Activated gamma-delta T cell treated with Interleukin-2 at 50 U/mL for 16 hours (primary cell): ENCODE measurements at places on chromosomes 5 and 9.

- DNase-seq = no peak
Measured at GRCh38 chr5:10485142-10485795, 43.6 kb downstream of the ROPN1L start.

- no peak for DNase-seq
Measured at GRCh38 chr5:176153741-176154140, 84.5 kb upstream of the SIMC1 start.

- DNase-seq = no peak
Measured at GRCh38 chr5:81854485-81854884, 103.6 kb upstream of the SSBP2 start.

- no peak for DNase-seq
Measured at GRCh38 chr5:150358261-150359095, 981 bp downstream of the TCOF1 start.

GRCh38 chr9:83406921-83407320 lies 131.3 kb downstream of the FRMD3 start:
- no peak for DNase-seq

DNA sequence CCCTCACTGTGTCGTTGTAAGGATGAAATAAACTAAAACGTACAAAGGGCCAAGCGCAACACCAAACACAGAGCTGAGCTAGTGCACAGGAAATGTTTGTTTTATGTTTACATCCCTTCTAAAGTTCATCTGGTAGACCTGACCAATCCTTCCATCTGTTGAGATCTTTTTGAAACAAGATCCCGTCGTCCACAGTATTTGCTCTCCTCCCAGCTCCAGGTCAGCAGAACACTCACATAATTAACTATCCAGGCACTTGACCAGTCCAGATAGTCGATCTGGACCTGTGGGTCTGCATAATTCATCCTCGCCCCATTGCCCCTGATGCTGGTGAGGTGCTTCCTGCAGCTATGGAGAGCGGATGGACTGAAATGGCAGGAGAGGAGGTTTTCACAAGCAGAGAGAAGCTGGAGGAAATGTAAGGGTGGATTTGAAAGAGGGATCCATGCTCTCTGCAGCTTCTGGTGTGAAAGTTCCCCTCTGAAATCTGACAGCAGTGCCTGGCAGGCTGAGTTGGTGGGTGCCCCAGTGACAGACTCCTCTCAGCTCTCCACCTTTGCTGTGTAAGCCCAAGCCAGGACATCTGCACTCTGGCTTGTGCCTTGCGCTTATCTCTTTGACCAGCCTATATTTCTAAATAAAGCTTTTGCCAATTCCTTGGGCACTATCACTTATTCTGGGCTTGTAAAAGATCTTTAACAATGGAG lies 102.4 kb downstream of the TTLL11 start:
- DNase-seq = no peak

- no peak for DNase-seq
Measured at GRCh38 chr9:123834218-123834888, 95.6 kb downstream of the DENND1A start.

DNA sequence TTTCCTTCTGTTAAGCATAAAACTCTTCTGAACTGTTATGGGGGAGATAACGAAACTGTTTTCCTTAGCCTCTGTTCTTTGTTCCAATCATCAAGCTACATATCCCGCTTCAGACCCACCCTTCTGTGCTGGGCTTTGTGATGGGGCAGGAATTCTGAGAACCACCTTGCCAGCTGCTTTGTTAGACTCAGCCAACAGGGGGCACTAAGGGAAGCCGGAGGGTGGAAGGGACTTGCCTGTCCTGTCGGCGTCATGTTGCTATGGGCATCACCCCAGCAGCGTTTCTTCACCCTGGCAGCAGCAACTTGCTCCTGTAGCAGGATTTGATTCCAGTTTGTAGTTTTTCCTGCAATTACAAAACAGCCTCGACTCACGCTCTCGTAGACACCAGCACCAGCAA lies 169.1 kb downstream of the CAAP1 start:
- DNase-seq = no peak

DNA sequence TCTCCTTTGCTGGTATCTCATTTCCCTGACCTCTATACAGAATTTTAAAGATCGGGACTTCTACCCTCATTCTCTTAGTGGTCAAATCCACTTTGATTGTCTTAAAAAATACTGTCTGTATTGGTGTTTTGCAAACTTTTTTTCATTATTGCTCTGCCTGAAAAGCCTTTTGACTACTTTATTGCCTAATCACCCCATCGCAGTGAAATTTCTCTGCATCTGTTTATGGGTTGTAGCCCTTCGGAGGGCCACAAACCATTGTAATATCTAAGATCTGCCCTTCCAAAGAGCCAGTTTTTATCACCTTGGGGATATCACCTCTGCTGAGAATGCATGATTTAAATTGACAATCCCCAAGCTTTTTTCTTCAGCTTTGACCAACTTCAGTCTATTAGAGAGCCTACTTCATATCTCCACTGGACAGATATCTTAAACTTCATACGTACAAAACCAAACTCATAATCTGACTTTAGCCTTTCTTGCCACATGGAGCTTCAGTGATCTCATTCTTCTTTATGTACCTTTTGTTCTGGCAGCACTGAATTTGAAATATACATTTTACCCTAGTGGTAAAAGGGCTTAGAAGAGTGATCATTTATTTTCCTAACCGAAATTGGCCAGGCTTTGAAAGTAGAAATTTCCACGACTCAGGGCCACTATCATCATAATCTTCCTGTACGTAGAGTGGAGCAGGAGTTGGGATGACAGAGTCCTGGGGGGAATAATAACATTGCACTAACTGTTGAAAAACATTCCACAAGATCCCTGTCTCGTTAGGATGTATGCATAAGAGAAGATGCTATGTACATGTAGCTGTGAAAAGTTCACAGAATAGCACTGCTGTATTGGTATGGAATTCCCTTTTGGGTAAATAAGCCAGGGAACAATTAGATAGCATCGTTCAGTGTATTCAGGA lies 21.4 kb downstream of the KIF2A start:
- DNase-seq = no peak

- no peak for DNase-seq
Measured at GRCh38 chr5:134043793-134044792, 39.3 kb upstream of the VDAC1 start.

- no peak for DNase-seq
Measured at GRCh38 chr9:18855656-18856055, 177.4 kb downstream of the SAXO1 start.

- DNase-seq = no peak
Measured at GRCh38 chr5:77861576-77861975, 85.4 kb upstream of the TBCA start.

DNA sequence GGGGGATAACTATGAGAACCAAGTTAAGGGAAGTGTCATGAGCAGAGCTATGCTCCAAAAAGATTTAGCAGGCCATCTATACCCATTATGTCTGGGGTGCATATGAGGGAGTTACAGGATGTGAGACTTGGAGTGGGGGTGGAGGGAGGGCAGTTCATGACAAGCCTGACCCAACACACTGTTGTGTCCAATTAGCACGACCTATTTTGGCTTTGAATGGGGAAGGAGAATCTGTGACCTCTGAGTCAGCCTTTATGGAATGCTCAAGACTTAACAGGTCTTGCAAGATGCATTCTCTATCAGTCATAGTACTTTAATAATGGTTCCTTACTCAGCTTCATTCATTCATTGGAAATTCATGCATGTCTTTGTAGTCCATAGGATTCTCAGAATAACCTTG lies 71.7 kb downstream of the GRIA1 start:
- no peak for DNase-seq

- no peak for DNase-seq
Measured at GRCh38 chr9:69951411-69951810, 92.2 kb upstream of the MAMDC2 start.

- no peak for DNase-seq
Measured at GRCh38 chr5:170070556-170071412, 34.9 kb upstream of the FOXI1 start.

DNA sequence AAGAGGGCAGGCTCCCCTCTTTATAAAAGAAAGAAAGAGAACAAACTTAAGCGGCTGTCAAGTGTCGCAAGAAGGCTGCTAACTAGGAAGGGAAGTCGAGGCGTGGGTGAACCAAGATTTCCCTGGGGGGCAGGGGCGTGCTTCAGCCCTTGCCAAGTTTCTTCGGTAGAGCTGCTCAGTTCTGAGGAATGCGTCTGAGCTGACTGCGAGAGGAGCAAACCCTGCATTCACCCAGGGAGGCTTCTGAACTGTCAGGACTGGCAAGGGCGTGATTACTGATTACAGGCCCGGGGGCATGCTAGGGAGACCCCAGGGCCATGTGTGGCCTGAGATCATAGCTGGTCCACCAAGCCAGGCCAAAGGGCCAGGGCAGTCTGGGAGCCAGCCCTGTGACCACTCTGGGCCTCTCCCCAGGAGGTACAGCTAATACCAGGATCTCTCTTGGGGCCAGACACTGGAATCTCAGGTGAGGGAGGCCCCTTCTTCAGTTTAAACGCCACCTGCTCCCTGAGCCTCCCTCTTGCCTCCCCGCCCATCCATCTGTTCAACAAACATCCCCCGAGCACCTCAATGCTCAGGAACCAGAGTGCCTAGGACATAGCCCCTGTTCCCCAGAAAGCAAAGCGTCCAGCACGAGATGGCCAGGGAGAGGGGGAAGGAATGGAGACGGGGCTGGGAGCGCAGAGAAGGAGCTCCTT lies 30.9 kb downstream of the SARDH start:
- DNase-seq = no peak

DNA sequence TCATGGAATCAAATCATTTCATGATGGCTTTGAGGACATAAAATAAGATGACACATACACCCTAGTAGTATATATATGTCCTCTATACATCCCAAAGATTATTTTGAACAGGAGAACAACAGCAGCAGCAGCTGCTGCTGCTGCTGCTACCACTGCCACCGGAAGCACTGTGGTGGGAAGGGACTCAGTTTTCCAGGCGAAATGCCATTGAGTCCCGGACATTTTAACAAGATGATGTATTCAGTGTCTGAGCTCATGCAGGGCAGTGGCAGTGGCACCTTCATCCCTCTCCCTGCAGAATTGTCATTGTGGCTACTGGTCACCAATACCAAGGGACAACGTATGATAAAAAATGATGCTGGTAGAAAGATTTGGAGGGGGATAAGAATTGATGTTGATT lies 151.3 kb downstream of the CHSY3 start:
- no peak for DNase-seq

GRCh38 chr5:6637022-6637421 lies 3.8 kb downstream of the SRD5A1 start:
- DNase-seq = no peak

GRCh38 chr9:77680581-77680980 lies 32.5 kb upstream of the GNA14 start:
- DNase-seq = no peak

DNA sequence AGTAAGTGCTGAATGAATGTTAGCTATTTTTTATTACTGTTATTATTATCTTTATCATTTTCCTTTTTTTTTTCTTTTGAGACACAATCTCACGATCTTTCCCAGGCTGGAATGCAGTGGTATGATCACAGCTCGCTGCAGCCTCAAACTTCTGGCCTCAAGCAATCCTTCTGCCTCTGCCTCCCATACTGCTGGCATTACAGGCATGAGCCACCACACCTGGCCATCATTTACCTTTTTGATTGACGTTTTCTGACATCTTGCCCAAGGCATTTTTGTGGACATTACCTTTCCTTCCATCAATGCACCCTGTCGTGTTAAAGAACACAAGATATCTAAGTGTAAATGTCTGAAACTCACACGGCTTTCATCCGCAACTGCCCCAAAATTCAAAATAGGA lies 138.2 kb downstream of the GAS1 start:
- DNase-seq = no peak

DNA sequence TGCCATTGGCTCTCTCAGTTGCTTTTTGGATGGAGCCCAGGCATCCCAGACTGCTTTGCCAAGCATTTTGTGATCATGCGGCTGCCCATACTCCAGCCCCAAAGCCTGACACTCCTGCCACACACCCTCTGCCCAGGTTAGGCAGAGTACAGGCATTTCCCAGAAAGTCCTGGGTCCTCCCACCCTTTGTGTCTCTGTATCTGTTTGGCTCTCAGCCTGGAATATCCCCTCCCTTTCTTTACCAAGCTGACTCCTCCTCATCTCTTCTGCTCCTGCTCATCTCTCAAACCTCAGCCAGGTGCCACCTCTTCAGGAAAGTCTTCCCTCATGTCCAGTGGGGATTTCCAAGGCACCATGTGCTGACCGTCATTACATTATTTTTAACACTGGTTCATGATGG lies 14.3 kb upstream of the SH3RF2 start:
- DNase-seq = no peak

DNA sequence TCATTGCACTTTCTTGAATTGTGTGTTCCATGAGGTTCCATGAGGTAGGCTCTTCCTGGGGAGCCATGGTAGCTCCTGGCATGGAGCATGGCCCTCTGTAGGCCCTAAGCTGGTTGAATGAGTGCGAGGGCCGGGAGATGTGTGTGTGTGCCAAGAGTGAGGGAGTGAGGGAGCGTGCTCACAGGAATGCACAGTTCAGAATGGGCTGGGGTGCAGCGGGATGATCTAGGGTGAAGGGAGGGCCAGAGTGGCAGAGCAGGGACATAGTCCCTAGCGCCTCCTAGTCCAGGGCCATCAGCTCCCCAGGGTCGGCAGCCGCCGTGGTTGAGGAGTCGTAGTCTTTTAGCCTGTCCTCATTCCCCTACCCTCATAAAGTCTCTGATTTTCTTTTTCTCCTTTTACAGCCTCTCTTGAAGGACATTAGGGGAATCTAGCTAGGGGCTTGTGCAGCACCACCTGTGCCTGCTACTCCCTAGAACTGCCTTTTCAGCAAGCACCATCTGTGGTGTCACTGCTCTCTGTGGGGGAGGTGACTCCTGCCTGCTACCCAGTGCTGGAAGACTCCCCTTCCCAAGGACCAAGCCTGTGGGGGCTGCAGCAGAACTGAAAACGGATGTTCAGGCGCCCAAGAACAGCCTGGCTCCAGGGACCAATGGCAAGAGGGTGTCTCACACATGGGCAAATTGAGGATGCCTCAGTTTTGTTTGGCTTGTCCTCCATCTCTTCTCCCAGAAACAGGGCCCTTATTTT lies 65.3 kb upstream of the PPARGC1B start:
- no peak for DNase-seq

- DNase-seq = no peak
Measured at GRCh38 chr9:114799441-114799840, 6.4 kb downstream of the TNFSF15 start.

- DNase-seq = no peak
Measured at GRCh38 chr9:93983875-93984274, 28.7 kb upstream of the BARX1 start.

- no peak for DNase-seq
Measured at GRCh38 chr9:96638606-96639364, 16.3 kb downstream of the PRXL2C start.

DNA sequence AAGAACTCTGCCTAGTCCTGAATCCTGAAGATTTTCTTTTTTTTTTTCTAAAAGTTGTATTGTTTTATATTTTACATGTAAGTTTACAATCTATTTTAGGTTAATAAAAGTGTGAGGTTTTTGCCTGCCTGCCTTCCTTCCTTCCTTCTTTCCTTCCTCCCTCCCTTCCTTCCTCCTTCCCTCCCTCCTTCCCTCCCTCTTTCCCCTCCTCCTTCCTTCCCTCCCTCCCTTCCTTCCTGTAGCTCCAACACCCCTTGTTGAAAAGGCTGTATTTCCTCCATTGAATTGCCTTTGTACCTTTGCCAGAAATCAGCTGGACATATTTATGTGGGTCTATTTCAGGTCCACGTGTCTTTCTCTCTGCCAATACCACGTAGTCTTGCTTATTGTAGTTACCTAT lies 46.6 kb downstream of the CACNA1B start:
- no peak for DNase-seq
